Testis (tissue), 5 donors: ENCODE measurements at places on chromosomes 2 and 18.

GRCh38 chr2:182705761-182706160, 10.3 kb upstream of the DNAJC10 start:
- no peak for DNase-seq

DNA sequence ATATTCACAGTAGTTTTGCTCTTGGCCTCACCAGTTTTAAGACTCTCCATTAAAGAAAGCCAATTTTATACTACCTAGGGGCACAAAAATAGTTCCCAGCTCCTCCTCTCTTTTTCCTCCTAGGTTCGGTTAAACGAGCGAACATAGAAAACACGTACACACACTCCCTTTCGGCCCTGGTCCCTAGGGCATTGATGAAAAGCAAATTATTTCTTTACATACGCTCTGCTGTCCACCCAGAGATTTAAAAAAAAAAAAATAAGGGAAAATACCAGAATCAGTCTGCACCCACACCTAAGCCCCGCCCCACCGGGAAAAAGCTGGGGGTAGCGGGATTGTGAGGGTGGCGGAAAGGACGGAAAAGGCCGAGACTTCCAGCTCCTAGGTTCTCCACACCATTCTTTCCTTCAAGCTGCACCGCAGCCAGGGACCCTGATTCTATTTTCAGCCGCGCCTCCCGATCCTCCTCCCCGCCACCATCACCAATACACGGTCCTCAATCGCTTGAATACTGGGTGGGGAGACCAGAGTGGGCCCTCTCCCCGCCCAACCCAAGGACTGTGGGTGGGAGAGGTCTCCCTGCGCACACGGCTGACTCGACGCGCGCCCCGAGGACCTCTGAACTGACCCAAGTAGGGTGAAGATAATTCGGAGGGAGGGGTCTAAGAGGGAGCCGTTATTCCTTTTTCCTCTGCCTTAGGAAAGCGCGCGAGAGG, 769 bp downstream of the ATF2 start:
- DNase-seq = no peak

DNA sequence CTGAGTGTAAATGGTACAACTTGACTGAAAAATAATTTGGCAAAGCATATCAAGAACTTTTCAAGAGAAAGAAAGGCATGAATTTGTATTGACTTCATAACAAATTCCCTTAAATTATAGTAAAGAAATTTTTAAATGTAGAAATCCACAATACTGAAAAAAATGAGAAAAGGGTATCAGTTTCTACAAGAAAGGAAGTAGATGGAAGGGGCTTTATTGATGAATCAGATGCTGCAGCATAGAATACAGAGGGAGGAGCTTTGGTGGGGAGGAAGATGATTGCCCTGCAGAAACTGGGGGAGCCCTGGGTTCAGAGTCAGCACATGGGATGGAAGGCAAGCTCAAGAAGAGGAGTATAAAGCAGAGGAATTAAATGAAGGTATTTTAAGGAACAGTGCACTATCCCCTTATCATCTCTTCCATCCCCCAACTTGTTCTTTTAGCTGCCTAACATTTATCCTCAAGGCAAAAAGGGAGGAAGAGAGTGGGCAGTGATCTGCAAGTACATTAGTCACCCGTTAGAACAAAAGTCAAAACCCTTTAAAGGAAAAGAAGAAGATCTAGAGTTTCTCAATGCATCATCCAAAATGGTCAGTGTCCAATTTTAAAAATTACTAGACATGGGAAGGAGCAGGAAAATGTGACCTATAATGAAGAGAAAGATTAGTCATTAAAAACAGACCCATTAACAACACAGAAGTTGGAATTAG, 77.7 kb downstream of the KCTD18 start:
- no peak for DNase-seq

DNA sequence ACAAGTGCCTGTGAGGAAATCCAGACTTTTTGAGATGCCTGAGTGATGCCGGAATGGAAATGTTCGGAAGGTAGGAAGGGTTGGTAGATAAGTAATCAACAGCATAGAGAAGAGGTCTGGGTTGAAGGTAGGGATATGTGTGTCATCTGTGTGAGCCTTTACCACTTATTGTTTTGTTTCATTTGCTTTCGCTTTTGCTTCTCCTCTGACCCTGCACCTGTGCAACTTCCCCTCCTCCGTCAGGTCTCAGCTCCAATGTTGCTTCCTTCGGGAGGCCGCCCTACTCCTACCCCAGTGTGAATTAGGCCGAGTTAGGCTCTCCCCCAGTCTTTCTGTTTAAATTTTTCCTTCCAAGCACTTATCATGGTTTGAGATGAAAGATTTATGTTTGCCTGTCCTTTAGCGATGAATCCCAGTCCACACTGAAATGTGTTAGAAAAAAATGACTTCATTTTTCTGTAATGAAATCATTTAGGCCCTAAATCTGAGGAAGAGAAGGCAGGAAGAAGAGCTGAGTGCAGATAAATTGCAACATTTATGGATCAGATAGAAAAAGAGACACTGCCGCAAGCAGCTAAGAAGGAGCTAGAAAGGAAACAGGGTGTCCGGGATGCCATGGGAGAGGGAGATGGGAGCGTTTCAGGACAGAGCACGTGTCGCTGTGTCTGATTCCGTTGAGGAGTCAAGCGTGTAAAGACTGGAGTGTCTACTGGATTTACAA, 139.6 kb upstream of the PELI1 start:
- peak; percentile 28 for DNase-seq

DNA sequence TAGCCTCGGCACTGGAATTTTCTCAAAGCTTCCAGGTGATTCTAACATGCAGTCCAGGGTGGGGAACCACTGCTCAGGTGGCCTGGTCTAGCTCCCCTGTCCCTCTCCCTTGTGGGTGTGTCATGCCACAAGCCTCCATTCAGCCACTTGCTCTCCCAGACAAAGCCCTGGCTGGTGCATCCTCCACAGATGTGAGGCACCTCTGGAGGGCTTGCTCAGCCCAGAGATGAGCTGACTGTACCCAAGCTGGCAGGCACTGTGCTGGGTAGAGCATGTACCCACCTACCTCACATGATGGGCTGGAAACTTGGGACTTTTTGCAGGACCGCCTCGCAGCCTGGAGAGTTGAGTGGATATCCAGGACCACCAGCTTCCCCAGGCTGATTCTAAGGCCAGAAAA, 88.1 kb downstream of the ZBTB7C start:
- DNase-seq = no peak

- no peak for DNase-seq
Measured at GRCh38 chr2:128786741-128787478, 468.2 kb upstream of the HS6ST1 start.

- no peak for DNase-seq
Measured at GRCh38 chr18:48122376-48122775, 191.9 kb upstream of the SMAD2 start.

- no peak for DNase-seq
Measured at GRCh38 chr2:196335221-196335634, 163.8 kb upstream of the STK17B start.

GRCh38 chr18:38984968-38985367, 1419.4 kb upstream of the CELF4 start:
- no peak for DNase-seq

GRCh38 chr2:170076189-170076588, 101.8 kb upstream of the MYO3B start:
- no peak for DNase-seq

- no peak for DNase-seq
Measured at GRCh38 chr2:165069151-165069550, 113.8 kb upstream of the SLC38A11 start.

DNA sequence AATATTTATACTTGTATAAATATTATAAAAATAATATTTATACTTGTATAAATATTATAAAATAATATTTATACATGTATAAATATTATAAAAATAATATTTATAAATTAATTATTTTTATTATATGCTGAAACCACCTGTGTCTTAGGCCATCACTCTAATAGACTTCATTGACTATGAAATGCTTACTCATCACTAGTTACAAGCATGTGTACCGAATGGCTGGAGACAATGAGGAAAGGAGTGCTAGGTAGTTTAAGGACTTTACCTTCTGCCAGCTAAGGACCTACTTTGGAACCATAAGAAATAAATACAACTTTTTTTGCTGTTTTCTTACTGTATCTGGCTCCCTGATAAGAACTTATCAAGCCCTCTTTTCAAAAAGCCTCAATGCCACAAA, 228.8 kb downstream of the LRRTM1 start:
- DNase-seq = no peak

DNA sequence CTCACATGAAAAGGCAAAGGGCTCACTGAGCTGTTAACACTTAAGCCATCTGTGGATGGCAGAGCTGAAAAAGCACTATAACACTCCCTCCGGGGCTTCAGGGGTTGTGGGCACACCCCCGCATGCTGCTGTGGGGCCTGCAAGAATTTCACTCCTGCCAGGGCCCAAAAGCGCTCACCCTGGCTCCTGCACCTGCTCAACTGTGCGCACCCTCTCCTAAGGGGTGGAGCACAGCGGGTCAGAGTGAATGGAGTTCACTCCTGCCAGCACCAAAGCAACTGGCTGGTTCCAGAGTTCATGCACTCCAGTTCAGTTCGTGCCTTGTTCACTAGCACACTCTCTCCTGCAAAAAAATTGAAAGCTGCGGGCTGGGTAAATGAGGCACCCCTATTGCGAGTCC, 814.2 kb upstream of the SLC39A10 start:
- DNase-seq = no peak

GRCh38 chr2:62736899-62737559, 31.5 kb downstream of the EHBP1 start:
- DNase-seq = no peak

DNA sequence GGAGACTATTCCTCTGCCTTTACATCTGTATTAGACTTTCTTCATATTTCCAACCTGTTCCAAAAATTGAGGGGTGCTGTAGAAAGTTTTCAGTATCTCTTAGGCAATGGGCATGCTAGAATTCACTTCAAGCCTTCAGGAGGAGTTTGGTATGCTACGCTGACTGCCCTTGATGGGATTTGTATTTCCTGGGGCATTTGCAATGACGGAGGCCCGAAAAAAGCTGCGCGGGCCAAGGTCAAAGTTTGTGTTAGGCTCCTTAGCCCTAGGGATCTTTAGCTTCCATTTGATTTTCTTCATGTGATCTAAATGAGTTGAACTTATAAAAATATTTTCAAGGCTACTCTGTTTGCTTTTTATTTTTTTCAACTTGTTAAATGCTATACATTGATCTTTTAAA, 5.1 kb downstream of the CPS1 start:
- DNase-seq = no peak

DNA sequence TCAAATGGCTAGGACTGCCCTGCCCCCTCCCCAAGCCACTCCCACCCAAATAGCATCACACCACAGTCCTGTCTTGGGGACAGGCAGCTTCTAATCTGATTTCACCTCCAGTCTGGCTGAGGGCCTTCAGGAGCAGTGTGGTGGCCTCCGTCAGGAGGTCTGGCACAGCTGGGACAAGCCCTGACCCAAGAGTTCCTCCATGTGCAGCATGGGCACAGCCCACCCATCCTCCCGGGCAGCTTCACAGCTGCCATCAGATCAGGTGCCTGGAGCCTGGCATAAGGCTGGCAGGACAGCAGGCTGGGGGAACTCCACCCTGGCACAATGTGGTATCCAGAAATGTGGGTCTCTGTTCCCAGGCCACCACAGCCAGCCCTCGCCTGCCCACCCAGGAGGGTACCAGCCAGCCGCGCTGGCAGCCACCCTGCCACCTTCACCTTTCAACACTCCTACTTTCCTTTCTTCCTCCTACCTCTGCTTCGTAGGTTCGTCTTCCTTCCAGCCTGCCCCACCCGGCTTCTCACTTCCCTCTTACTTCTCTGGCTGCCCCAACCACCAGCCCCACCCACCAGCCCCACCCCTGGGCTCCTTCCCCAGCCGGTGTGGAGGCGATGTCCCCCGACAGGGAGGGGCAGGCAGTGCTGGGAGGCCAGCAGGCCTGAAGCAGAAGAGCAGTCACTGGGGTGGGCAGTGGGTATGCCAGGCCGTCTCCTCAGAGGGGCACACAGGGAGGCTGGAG, at the start of gene CAPG:
Gene CAPG (minus strand): TSS at position 522 of the 739 bp plus-strand sequence. CDS start 8,221 bp downstream, outside the sequence.
- DNase-seq = peak; percentile 39

GRCh38 chr2:231918501-231919330, 7.5 kb downstream of the NPPC start:
- DNase-seq = no peak

DNA sequence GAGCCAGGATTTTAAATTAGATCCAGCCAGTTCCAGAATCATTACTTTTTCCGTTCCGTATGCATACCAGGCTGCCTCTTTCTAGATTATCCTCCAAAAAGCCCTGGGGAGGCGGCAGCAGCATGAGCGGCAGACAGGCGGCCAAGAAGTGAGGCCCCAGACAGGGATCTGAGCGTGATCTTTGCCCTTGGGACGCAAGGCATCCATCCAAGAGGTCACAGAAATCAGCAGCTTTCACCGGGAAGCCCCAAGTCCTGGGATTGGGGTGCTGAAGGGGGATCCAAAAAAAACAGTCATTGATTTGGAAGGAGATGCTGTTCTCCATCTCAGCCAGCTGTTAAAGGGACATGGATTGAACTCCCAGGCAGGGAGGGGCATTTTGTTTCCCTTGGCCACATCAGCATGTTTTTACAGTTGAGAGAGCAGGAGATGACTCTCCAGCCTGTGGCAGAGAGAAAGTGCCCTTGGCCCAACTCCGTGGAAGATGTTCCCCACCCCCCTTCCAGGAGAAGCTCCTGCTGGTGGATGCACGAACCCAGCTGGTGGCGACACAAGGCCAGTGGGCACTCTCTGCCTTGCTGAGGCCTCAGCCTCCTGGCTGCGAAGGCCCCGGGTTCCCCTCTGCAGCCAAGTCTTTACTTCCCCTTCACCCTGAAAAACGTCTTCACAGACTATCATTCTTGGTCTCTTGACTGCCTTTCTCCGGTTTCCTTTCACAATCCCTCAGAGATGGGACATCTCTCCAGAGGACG, 265.6 kb downstream of the ANAPC1 start:
- peak; percentile 17 for DNase-seq

- DNase-seq = no peak
Measured at GRCh38 chr2:39772086-39772811, 6.8 kb downstream of the THUMPD2 start.

DNA sequence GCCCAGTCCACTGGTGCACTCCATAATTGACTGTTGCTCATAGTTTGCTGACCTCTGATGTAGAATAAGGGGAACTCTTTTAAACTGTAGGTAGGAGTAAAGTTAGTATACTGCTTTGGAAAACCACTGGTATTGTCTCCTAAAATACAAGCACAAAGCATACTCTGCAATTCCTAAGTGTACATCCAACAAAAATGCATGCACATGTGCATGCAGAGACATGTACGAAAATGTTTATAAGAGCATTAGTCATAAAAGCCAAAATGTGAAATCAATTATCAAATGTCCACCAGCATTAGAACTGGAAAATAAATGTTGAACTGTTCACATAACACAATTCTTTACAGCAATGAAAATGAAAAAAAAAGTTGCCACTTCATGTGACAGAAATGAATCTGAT, 39.8 kb upstream of the DDX18 start:
- DNase-seq = no peak
